Brain microvascular endothelial cell (primary cell): ENCODE measurements at places on chromosomes 1 and 21.

- DNase-seq = no peak
Measured at GRCh38 chr1:29601021-29601420, 364.7 kb downstream of the PTPRU start.

DNA sequence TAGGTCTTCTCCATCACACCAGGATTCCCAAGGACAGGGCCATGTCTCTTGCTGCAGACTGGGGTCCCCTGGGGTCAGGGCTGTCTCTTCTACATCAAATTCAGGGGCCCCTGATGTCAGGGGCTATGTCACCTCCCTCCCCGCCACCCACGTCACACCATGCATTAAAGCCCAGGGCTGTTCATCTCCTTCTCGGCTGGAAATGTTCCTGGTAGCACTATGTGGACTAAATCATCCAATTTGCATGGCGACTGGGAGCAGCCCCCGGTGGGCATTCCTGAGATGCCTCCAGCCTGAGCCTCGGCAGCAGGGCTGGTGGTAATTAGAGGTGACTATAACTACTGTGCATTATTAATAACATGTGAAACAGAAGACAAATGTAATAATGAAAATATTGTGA, 151.7 kb upstream of the HMGB4 start:
- no peak for DNase-seq

DNA sequence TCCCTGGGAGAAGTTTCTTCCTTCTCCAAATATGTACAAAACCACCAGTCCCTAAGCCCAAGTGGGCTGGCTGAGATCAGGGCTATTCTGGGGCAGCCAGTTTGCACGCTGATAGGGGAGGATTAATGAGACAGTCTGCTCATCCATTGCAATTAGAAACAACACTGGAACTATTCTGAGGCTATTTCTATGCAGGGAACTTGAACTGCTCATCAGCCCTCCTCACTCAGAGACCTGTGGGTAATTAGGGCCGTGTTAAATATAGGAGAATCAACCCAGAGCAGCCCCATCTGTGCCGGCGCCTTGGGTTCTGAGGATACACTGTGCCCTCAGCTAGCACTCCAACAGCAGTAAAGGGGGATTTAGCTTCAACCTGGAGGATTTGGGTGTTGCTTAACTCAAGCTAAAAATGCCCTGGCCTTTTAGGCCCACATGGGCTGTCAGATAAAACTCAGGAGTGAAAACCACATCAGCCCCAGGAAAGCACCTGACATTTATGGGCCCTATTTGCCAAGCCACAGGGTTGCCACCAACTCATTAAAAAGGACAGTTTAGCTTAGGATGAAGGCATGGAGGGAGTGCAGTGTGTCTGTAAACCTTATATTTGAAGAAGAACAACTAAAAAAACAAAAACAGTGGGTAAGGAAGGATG, 53.9 kb downstream of the DUSP10 start:
- DNase-seq = no peak

DNA sequence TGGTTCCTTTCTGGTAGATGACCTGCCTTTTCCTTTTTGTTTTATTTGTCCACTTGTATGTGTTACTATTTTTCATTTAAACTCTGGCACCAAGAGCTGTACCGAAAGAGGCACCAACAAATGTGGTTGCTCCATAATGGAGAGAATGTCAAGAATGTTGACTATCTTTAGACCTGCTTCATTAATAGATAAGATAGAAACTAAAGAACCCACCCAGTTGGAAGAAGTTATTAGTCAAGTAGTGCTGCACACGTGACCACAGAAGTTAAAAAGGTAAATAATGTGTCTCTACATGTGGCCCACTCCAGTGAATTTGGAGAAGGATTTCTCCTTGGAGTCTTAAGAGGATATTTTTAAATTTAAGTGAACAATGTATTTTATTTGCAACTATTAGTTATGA, 9.3 kb downstream of the ATP1A1 start:
- no peak for DNase-seq

DNA sequence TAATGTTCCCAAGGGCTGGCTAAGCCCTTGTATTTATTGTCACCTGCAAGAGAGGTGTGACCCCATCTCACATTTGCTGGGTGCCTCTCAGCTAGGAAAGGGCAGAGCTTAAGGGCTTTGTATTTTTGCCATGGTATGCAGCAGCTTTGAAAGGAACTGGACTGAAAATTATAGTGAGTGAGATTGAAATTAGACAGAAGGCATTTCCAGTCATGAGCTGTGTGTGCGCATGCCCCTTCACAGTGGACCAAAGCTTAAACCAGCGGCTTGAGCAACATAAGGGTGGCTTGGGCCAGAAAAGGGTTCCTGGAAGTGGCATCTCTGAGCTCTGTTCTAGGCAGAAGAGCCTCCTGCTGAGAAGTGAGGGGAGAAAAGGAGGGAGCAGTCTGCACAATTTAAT, 19.8 kb downstream of the MYOG start:
- DNase-seq = no peak

DNA sequence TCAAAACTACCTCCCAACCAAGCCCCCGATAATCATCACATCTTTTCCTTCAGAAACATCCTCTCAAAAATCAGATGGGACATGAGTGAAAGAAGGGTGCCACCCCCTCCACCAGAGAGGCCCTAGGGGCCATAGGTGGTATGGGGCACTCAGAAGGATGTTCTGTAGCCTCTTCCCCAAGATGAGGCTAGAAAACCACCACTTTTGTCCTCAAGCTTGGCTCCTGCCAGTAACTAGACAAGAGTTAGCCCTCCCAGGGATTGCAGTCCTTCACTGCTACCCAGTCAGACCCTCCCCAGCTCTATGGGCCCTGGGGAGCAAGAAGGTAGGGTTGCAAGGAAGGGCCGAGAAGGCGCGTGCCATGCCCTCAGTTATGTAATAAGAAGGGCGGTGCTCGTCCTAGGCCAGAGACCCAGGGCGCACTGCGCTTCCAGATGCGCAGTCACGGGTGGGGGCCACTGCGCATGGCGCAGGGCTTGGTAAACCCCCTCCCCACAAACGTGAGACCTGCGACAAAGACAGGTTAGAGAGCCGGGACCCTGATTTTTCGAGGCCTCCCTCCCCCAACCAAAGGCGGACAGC, 69.7 kb downstream of the CD46 start:
- no peak for DNase-seq

- DNase-seq = peak; percentile 57
Measured at GRCh38 chr1:240092301-240093119, 827 bp downstream of the FMN2 start.

GRCh38 chr1:229427572-229427971, 6.3 kb downstream of the ACTA1 start:
- no peak for DNase-seq

DNA sequence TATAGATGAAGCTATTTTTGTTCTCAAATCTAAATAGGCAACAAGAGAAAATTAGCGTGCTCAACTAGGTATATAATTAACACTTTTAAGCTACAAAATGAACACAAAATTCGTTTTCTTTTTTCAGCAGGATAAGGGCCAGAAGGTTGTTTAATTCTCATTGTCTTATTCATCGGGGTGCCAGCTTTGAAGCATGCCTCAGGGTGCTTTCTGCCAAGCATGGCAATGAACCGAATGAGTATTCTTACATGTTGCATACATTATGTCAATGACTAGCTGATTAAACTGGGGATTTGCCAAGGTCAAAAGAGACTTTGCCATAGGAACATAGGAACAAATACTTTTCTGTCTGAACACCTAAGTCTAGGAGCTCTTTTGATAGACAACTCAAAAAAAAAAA, 102.0 kb upstream of the MAP1LC3C start:
- no peak for DNase-seq

DNA sequence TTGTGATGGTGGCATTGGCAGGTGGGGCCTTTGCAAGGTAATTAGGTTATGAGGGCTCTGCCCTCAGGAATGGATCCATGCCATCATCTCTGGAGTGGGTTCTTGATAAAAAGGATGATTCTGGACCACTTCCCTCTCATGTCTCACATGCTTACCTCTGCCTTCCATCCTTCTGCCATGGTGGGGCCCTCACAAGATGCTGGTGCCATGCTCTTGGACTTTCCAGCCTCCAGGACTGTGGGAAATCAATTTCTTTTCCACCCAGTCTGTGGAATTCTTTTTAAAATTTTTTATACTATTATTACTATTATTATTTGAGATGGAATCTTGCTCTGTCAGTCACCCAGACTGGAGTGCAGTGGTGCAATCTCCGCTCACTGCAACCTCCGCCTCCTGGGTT, 57.3 kb downstream of the ACBD3 start:
- no peak for DNase-seq

GRCh38 chr1:86704972-86705664, 742 bp downstream of the SH3GLB1 start:
- peak; percentile 44 for DNase-seq

DNA sequence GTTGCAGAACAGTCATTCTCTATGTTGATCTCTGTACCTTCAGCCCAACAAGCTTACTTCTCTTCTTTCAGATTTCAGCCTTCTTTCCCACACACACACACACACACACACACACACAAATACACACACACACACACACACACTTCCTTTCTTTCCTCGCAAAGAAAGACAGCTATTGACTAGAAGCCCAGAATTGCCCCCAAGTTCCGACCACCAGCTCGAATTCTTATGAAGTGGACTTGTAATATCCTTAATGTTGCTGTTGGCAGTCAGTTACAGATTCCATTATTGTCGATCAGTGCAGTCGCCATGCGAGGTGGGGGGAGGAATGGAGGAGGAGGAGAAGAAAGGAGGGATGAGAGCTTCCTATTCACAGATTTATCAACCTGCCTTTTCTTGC, 125.5 kb downstream of the CLEC20A start:
- peak; percentile 23 for DNase-seq

DNA sequence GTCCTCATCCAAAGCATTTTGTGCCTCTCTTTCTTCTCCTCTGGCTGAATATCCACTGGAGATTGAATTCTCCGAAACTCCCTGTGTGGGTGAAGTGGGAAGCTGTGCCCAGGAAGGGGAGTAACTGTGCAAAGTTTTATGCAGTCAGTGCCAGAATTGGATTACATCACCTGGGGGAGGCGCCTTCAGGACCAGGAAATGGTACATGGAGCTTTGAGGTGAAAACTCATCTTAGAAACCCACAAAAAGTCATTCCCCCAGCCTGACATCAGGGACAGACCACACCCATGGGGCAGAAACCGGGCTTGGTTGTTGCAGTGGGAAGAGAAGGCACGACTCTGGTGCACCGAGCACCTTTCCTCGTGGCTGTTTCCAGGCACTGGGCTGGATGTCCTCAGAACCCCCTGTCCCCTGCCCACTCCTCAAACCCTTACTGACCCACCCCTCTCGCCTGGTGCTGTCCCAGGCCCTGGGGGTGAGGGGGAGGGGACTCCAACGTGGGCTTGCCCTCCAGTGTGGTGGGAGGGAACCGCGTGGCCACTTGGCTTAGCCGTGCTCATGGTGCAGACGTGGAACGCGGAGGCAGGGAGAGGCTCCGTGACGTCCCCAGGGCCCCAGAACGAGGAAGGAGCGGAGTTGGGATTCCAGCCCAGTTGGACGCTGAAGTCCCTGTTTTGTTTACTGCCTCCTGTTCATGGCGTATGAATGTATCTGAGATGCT, 15.7 kb downstream of the TFF3 start:
- DNase-seq = no peak

- no peak for DNase-seq
Measured at GRCh38 chr21:38376693-38377092, 119.9 kb downstream of the KCNJ15 start.

DNA sequence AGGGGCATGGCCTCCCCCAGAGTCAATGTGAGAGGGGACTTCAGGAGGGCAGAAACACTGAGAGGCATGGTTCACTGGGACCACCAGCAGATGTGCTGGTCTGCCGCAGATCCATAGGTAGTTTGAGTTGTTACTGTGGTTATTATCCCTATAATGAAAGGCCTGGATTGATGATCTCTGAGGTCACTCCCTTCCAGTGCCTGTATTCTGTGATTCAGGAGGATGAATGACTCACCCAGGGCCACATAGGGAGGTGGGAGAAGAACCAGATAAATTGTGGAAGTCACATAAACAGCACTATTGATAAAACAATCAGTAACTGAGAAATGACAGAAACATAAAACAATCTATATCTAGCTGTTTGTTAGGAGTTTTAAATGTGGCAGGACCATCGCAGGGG, 22.7 kb upstream of the ACTL8 start:
- DNase-seq = peak; percentile 24
